ENCODE measurements at places on chromosomes 3 and 15.
A peak's percentile ranks its signal among the peaks of the same experiment; 100 is the strongest.

GRCh38 chr15:87347806-87348515 is 908.6 kb downstream of the NTRK3 start:
- no peak for ATAC-seq

GRCh38 chr15:43518197-43518761 is 871 bp downstream of the MAP1A start:
- no peak for ATAC-seq

DNA sequence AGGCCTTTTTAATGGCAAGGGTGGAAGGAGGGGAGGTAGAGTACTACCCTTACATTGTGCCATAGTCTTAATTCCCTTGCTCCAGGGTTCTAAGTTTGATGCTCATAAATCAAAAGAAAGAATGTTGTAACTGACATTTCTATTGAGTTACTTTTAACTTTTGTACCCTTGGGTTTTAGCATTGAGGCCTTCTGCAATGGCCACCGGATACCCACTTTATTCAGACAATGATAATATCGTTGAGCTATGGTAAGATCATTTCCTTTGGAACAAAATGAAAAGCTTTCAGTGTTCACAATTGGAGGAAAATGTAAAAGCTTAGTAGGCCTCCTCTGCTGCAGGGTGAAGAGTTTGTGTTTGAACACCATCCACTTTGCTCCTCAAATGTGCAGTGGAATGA is 16.8 kb downstream of the CGNL1 start:
- ATAC-seq = no peak

- ATAC-seq = no peak
Observed at GRCh38 chr3:106466881-106467280, 598.1 kb upstream of the CBLB start.

GRCh38 chr3:31439890-31440750 is 92.6 kb upstream of the STT3B start:
- ATAC-seq = no peak

GRCh38 chr3:53773021-53773436 is 73.2 kb downstream of the CHDH start:
- no peak for ATAC-seq

DNA sequence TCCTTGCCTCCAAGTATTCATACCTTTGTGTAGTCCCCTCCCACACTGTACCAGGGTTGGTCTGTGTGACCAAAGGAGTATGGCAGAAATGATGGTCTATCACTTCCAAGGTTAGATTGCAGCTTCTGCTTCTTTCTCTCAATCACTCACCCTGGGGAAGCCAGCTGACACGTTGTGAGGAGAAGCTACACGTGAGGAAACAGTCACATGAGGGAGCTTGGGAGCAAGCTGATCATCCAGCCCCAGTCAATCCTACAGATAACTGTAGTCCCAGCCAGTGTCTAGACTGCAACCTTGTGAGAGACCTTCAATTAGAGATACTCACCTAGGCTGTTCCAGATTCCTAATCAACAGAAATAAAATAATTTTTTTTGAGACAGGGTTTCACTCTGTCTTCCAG is 6.2 kb upstream of the ZNF774 start:
- peak; percentile 11 for ATAC-seq

DNA sequence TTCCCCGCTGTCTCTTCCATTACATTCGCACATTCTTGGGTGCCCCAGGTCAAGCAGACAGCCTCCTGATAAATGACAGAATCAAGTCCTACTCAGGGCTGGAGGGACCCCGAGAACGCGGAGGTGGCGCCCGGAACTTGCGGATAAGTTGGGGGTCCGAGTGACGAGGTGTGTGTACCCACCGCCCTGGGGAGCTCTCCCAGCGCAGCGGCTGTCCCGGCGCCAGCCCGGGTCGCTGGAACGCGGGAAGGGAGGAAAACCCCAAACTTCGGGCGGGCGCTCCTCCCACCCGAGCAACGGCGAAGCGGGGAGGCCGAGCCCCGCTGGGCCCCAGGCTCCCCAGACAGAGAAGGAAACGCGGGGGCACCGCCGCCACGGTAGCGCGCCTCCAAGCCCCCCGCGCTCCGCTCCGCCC is 550 bp downstream of the CLN6 start:
- no peak for ATAC-seq

DNA sequence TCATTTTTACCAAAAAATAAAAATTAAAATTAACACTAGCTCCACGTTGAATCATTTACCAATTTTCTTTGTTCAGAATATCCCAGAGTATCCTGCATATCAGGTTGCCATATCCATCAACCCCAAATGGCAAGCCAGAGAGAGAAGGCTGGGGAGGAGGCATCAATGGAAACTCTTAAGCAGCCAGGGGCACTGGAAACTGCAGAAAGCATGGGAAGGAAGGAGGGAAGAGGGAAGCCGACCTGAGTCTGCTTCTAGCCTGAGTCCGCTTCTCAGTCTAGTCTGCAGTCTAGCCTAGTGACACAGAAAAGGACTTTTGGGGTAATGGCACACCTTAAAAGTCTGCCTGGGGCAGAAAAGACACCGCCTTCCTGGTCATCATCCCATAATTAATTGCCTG is 1.6 kb upstream of the MTHFS start:
- no peak for ATAC-seq

GRCh38 chr3:24951180-24951579 is 456.5 kb upstream of the THRB start:
- ATAC-seq = no peak

DNA sequence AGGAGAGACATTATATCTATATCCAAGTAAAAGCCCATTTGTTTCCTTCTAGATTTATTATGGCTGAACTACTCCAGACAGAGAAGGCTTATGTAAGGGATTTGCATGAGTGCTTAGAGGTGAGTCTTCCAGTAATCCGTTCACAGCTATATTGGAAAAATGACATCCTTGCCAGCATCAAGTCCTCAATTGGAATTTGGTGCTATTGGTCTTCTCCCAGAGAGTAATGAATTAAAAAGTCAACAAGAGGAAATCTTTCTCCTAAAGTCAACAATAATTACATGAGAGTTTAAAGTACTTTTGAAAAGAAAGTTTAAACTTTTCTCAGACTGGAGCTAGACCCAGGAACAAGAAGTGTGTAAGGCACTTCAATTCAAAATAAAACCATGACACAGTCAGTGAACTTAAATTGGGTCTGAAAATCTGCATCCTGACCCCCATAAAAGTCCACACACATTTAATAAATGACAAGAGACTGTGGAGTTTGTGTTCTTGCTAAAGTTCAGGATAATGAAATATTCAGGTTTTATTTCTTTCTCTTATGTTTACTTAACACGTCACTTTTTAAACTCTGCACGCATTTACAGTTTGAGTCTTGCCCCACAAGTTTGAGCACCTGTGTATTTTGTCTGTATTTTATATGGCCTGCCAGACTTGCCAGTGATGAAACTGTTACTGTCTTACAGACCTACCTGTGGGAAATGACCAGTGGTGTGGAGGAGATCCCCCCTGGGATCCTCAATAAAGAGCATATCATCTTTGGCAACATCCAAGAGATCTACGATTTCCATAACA is 268.2 kb upstream of the UMPS start:
- no peak for ATAC-seq
